ENCODE measurements at places on chromosomes 13 and 19. TPM values are rescaled to one million over a fixed set of nuclear protein-coding genes. Genes with fewer than 3 reads are reported as not detected.

DNA sequence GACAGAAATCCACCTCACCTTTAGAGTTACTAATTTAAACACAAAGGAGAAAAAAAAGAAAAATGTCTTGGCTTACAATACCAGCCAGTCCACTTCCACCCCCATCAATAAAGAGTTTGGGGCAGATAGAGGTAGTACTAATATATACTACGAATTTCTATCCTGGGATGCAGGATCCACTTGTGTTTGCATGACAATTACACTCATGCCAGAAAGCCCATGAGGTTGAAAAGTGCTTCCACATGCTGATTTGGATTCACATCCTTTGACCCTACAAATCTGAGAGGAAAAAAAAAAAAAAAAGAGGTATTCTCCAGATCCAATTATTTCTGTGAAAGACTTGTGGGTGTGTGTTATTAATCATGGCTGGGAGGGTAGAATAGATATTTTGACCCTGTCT lies 335.2 kb downstream of the SLITRK1 start:
- no peak for DNase-seq

- DNase-seq, result no peak
These were observed 68.5 kb upstream of the CLDN10 start for GRCh38 chr13:95484052-95484451.

- no peak for DNase-seq
These were observed 22.8 kb downstream of the RASA3 start for GRCh38 chr13:114109641-114110041.

- peak; percentile 32 for DNase-seq
These were observed 11.1 kb upstream of the ENOX1 start for GRCh38 chr13:43797869-43798268.

DNA sequence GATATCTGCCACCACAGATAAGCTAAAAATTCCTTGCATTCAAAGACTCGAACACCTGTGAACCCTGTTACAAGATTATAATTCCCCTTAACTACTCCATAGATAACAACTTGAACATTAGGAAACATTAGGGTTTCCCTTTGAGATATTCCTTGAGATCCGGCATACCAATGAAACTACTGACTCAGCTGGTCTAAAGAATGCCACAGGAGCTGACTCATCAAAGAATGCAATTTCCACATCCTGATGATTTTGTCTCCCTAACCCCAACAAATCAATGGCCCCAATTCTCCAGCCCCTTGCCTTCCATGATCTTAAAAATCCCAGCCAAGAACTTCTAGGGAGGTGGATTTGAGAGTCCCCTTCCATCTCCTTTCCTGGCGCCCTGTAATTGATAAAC lies 35.6 kb upstream of the ZNF599 start:
- peak; percentile 73 for DNase-seq

- DNase-seq, result no peak
These were observed 699 bp downstream of the TMEM259 start for GRCh38 chr19:1019980-1020867.

- DNase-seq, result peak; percentile 12
These were observed 5.2 kb upstream of the ADPRHL1 start for GRCh38 chr13:113458253-113459065.

DNA sequence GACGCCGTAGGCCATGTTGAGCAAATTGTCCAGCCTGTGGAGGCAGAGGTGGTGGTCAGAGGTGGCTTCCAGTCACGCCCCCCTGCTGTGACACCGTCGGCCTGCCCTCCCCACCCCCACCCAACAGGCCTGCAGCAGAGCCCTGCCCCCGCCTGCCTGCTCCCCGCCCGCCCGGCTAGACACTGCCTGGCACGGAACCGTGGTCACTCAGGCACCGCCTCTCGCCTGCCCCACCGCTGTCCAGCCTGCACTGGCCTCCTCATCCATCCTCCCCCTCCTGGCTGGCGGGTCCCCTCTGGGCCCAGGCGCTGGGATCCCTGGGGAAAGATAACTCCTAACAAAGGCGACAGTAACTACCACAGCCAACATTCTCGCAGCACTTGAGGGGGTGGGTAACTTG lies 21.7 kb downstream of the PRKCSH start:
- DNase-seq, result no peak

GRCh38 chr19:13544423-13544822 lies 38.1 kb upstream of the CACNA1A start:
- no peak for DNase-seq

The DNAAF3 gene
- total RNA-seq, result 0.25 TPM

- DNase-seq, result no peak
These were observed 4.0 kb downstream of the TFDP1 start for GRCh38 chr13:113588394-113589111.

DNA sequence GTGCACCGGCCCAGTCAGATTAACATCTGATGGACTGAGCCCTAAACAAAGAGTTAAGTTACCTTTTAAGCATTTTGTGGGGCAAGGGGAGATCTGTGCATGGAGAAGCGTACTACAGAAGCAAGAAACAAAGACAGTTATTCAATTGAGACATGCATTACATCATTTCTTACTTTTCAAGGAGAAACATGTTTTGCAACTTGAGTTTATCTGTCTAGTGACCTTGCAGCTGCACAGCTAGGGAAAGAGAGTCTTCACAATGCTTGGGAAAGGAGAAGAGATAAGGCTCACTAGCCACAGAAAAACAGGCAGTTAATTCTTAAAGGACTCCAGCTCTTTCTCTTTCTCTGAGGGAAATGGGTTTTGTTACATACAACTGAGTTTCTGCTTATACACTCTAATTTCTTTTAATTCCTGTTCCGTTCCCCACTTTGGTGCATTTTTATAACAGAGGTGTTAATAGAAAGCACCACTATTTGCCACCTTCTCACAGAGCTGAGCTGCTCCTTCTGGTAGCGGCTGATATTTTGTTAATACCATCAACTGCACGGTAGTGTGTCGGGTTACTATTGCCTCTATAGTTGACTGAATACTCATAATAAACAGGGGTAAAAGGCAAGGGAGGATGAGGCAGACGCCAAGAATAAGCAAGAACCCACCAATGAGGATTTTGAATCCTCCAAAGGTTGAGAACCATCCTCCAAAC lies 55.9 kb downstream of the ZNF431 start:
- no peak for DNase-seq

GRCh38 chr13:113904411-113904810 lies 40.5 kb upstream of the GAS6 start:
- peak; percentile 72 for DNase-seq

The PALM gene
- 2.7 TPM for total RNA-seq

The THOP1 gene
- 136 TPM for total RNA-seq

DNA sequence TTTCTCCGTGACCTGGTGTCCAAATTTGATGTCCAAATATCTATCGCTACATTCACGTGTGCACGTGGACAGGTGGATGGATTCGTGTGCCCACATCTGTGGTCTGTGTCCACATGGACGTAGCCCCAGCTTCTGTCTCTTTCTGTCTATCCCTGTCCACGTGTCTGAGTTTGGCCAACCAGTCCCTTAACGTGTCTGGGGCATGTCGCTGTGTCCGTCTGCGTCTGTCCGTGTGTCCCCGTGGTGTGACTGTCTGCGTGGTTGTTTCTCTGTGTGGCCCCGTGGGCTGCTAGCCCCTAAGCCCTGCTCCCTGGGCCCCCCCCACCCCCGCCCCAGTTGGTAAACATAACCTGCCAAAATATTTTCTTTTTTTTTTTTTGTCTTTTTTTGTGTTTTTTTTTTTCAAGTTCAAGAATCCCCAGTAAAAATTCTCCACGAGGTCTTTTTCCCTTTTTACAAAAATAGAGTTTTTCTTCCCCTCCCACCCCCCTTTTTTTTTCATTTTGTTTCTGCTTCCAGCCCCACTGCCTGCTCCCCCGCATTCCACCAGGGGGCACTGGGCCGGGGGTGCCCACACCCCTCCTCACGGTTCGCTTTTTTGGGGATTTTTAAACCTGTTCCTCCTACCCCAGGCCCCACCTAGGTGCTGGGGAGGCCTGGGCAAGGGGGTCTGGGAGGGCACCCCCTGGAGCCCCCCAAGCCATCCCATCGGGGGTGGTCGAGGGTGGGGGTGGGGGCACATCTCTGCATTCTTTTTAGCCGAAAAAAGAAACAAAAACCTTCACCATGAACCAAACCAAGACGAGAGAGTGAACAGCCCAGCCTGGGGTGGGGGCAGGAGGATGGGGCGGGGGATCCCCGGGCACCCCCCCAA lies 18.3 kb downstream of the PRKCSH start:
- DNase-seq, result no peak

- DNase-seq, result peak; percentile 55
These were observed 4.7 kb downstream of the MAB21L1 start for GRCh38 chr13:35471706-35472322.

The KCNC3 gene
- under 0.01 TPM for total RNA-seq

The HIPK4 gene
- total RNA-seq, result not detected

The PEG3 gene
- total RNA-seq, result 1.5 TPM

The RASGRP4 gene
- not detected for total RNA-seq

DNA sequence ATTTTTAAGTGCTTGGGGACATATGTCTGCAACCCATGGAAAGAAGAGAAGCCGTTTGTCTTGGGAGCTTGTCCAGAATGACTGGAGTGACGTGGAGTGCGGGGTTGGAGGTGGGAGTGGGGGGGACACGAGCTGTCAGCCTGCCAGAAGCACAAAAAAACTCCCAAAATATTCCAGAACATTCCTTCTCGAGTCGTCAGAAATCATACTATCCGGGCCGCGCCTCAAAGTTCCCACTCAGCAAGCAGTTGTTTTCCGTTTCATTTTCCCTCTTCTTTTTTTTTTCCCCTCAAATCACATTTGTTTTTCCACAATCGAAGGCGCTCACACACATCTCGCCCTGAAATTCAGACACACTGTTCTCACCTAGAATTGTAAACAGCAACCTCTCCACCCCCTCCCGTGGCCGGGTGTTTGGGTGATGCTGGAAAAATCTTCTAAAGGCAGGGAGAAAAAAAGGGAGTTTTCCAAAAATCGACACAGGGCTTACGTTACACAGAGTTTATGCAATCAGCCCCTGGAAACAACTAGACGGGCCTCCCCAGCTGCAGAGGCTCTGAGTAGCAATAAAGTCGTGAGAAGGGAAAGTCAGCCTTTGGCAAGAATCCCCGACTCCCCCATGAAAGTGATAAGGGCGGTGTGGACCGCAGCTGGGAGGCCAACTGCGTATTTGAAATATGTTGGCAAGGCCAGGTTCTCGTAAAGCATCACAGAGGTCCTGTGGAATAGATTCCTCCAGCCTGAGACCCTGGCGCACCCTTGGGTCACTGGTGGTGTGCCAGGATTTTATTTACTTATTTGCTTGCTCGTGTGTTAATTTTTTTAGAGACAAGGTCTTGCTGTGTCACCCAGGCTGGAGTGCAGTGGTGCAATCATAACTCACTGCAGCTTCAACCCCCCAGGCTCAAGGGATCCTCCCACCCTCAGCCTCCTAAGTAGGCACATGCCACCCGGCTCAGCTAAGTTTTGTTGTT lies 31.2 kb upstream of the KLF2 start:
- peak; percentile 98 for DNase-seq

DNA sequence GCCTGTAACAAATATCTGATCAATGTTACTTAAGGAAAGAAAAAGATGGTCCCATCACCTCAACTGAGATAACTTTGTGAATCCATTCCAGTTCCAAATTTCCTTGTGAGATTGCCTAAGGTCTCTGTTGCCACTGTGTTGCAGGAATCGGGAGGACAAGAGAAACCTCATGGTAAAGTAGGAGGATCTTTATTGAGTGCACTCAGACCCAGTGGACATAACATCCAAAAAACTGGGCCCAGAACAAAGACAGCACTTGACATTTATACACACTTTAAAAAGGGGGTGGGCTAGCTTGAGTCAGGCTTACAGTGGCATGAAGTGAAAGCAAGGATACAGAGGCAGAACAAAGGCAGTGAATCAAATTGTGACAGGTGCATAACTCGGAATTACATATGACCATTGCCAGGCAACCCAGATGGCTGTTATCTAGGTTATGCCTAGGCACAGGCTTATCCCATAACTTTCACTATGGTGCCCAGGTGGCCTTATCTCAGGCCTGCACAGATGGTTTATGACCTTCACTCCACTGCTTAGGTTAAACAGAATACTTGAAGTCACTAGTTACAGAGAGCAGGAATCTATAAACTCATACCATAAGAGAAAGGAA lies 459.4 kb upstream of the PCDH20 start:
- DNase-seq, result no peak

The LGALS7B gene
- total RNA-seq, result not detected

The PVR gene
- total RNA-seq, result 148 TPM

The SWSAP1 gene
- 0.32 TPM for total RNA-seq

DNA sequence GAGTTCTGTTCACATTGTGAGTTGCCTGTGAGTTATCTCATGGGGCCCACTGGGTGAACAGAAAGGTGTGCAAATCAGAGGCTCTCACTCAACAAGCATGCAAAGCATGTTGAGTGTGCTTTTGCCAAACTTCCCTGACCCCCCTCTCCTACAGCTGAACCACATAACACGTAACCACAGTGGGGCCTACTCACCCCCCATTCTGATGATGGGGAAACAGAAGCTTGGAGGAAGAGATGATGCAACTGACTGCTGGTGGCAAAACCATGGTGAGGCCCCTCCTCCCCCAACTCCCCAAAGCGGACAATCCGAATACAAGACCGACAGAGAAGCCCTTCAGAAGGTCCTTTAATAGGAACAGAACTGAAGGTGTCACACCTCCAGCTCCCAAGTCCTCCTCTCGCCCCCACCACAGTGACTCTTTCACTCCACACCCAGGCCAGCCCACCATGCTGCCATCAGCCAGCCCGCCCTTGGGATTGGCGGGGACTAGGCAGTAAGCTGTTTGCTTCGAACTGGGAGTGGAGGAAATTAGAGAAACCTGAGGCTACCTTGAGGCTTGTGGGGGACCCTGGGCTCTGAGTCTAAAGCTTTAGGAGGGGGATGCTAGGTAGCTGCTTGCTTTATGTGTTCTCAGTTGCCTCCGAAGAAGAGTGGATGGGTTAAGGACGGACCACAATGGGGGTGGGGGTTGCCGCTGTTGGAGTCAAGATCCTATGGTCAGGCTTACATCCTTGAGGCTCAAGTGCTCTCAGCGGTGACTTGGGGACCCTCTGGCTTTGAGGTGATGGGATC lies 3.8 kb downstream of the ZNF784 start:
- no peak for DNase-seq

The IGFL3 gene
- total RNA-seq, result not detected

GRCh38 chr19:12284631-12285030 lies 10.1 kb downstream of the ZNF44 start:
- no peak for DNase-seq

- no peak for DNase-seq
These were observed 12.3 kb upstream of the DNMT1 start for GRCh38 chr19:10207026-10207425.

GRCh38 chr13:85738696-85739320 lies 60.4 kb downstream of the SLITRK6 start:
- DNase-seq, result no peak

DNA sequence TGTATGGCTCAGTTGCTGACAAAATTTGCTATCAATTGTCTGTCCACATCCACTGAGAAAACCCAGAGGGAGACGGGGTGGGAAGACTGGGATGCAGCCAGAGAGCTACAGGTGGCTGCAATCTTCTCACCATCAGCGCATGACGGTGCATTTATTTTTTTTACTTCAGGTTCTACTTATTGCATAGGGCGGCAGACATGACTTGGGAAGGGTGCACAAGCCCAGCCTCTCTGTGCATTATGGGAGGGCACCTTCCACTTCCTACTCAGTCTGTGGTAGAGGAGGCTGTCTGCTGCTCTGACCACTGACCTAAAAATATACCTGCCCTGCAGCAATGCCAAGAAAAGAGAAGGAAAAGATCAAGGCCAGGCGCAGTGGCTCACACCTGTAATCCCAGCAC lies 73.1 kb downstream of the ABCC4 start:
- no peak for DNase-seq

GRCh38 chr13:40470660-40471059 lies 195.8 kb downstream of the FOXO1 start:
- DNase-seq, result peak; percentile 56

The DACT3 gene
- 7.1 TPM for total RNA-seq

GRCh38 chr13:74243637-74244526 lies 109.7 kb upstream of the KLF12 start:
- peak; percentile 89 for DNase-seq

- DNase-seq, result no peak
These were observed at the start of gene ANGPTL8 for GRCh38 chr19:11239377-11240000. Gene ANGPTL8, plus strand, starts transcription at chr19:11239619. Its CDS starts 19 bp downstream, at chr19:11239638.

The FFAR1 gene
- total RNA-seq, result not detected

Data from GM23248 (cell line).